ENCODE measurements at places on chromosomes 12 and 14.
A peak's percentile ranks its signal among the peaks of the same experiment; 100 is the strongest.

DNA sequence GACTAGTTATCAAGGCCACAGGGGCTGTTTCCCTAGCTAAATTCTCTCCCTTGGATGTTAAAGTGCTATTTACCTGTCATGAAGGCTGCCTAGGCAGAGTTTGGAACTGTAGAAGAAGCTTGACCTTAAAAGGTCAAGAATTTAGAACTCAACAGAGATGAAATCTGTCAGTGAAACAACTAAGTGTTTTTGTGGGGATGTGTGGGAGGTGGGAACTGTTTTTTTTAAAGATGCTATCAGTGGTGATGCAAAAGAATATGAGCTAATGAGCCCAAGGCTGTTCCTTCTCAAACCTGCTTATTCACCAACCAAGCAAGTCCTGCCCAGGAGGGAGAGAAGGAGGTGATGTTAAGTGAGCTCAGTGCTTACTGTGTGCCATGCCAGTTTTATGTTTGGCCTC lies 40.8 kb upstream of the POC1B start:
- DNase-seq: no peak

DNA sequence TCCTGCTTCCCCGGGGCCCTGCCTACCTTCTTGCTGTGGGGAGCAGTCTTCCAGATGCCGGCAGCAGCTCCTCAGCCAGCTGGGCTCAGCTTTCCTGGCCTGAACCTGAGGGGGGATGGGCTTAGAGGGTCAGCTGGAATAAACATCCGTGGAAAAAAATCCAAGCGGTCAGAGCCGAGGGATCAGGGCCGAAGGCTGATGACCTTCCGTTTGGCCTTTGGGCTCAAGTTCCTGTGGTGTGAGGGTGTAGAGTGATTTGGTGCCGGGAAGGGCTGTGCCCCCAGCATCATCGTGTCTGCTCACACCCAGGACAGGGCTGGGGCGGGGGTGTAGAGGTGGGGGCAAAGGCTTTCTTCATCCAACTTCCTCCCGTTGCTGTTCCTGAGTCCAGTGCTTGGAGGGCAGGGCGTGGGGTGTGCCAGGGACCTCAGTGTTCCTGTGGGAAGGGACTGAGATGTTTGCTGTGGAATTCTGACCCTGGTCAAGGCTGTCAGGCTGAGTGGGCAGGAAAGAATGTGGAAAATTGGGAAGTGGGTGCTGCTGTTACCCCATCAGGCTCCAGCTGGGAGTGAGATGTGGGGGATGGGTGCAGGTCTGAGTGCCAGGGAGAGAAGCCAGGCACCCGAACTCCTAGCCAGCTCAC lies 2.6 kb downstream of the SMIM41 start:
- DNase-seq: peak; percentile 79

DNA sequence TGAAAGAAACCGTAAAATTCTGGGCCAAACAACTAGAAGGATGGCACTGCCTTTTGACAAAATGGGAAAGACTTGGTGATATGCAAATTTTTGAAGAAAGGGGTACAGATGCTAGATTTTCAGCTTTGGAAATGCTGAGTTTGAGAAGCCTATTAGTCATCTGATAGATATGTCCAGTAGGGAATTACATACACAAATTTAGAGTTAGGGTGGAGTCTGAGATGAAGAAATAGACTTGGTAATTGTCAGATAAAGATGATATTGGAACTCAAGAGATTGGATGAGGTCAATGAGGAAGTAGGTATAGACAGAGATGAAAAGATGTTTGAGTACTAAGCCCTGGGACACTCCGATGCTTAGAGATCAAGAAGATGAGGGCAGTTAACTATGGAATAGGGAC lies 153.1 kb downstream of the GARIN6 start:
- DNase-seq: no peak

- DNase-seq: peak; percentile 31
These were observed 72.4 kb downstream of the TTC9 start for GRCh38 chr14:70714055-70714550.

GRCh38 chr14:101504096-101504948 lies 57.0 kb upstream of the DIO3 start:
- no peak for DNase-seq

All from hepatic stellate cell (primary cell).